ENCODE measurements at places on chromosomes 1 and 21.
A peak's percentile ranks its signal among the peaks of the same experiment; 100 is the strongest.

- ATAC-seq: no peak
These were observed 7.6 kb upstream of the CDCP2 start for GRCh38 chr1:54160351-54160750.

GRCh38 chr1:209208648-209209047, 374.9 kb upstream of the CAMK1G start:
- ATAC-seq: no peak

GRCh38 chr1:48803474-48803873, 26.8 kb upstream of the BEND5 start:
- ATAC-seq: no peak

DNA sequence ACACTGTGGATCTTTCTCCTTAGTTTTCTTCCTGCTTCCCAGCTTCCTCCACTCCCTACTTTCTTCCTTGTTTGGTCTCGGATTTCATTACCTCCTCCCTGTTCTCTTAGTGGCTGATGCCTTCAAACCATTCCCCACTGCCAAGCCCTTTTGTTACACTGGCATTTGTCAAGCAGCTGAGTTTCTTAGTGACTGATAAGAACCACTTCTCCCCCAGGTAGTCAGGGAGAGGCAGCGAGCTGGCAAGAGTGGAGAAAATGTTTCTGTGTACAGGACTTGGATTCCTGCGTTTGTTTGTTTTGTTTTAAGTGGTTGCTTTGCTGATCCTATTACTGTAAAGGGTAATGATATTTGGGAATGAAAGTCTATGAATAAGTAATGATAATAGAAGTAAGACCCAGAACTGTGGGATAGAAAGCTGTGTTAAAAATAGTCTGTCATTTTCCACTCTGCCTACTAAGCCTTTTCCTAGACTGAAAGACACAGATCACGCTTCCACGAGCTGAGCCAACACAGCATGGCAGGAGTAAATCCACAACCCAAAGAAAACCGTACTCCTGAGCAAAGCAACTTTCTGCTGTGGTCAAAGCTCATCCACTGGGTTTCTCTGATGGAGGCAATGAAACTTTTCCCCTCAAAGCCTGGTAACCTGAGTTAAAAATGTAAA, 10.1 kb upstream of the SERTAD4 start:
- ATAC-seq: peak; percentile 93

DNA sequence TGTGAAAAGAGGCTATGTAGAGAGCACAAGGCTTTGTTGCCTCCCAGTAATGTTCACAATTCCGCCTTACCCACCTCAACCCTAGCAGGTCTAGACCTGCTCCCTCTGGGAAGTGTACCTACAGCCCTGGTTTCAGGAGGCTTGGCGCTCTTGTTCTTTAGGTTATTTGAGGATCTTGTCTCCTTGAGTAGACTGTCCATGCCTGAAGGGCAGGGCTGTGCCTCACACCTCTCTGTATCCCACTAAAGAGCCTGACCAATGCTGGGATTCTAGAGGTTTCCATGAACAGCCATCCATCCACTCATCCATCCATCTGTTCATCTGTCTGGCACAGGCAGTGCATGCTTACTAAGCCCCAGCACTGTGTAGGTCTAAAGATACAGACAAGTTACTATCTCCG, 1.0 kb downstream of the RAB7B start:
- no peak for ATAC-seq

GRCh38 chr1:47901001-47901575, 96.1 kb downstream of the TRABD2B start:
- ATAC-seq: no peak

DNA sequence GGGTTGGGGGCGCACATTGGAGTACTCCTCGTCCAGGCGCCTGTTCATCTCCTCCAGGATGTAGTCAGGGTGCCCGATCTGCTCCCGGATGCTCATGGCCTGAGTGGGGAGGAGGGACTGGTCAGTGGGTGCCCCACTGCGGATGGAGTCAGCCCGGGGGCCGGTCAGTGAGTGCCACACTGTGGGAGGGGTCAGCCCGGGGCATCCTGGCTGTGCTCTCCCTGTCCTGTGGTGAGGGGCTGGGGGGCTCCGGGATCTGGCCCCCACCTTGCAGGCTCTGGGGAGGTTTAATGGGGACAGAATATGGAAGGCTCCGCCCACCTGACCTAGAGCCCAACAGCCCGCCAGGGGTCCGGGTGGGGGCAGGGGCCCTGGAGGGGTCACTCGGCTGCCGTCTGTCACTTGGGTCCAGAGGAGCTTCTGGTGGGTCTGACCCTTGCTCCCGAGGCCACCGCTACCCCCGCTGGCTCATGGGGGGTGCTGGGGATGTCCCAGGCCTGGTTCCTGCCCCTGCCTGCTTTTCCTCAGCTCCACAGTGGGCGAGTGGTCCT, 8.8 kb downstream of the PRXL2B start:
- no peak for ATAC-seq

- ATAC-seq: no peak
These were observed 27.0 kb upstream of the SDHB start for GRCh38 chr1:17080880-17081279.

- ATAC-seq: peak; percentile 51
These were observed 7.9 kb downstream of the CSTB start for GRCh38 chr21:43767984-43768867.

DNA sequence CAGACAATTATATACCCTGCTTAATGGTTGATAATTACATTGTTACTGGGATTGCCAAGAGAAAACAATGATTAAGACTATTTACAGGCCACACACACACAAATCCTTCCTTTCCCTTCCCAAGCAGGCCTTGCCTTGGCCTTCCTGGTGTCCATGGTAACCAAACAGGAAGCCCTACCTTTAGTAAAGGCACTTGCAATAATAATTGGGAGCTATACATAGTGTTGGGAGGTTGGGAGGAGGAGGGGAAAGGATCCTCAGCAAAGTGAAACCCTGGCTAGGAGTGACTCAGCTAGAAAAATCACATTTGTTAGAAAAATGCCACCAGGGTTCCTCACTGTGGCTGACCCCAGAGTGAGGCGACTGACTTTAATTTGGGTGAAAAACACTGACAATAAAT, 122.3 kb upstream of the ADAR start:
- peak; percentile 50 for ATAC-seq

GRCh38 chr1:9615316-9616063, 26.8 kb downstream of the TMEM201 start:
- peak; percentile 80 for ATAC-seq

GRCh38 chr1:191618181-191618580, 540.1 kb upstream of the RGS18 start:
- no peak for ATAC-seq

DNA sequence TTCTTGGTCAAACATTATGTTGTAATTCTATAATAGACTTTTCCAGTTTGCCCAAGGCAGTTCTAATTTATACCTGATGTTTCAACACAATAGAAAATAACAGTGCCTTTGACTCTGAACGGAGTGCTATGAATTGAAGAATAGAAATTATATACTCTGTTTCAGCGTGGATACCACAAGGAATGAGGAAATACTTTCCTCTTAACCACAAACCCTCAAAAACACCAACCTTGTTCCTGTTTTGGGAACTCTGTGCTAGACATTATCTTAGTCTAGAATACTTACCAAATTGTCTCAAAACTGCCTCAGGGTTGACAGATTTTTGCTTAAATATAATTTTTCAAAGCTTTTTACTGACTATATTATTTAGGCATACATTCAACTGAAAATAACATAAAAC, 1629.3 kb downstream of the MRPL39 start:
- no peak for ATAC-seq

DNA sequence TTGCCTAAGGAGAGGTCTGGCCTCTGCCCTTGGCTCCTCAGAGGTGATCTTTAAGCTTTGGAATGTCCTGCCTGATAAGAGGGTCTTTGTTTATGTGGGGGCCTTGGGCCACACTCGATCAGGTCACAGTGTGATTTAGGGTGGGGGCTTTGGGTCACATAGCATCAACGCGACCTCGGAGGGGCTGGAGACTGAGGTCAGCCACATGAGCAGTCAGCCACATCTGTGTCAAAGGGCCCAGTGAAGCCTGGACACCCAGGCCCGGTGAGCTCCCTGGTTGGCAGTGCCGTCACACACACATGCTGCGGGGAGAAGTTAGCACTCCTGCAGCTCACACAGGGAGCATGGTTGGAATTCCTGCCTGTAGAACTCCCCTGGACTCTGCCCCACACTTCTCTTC, 345.0 kb downstream of the NPHP4 start:
- no peak for ATAC-seq

DNA sequence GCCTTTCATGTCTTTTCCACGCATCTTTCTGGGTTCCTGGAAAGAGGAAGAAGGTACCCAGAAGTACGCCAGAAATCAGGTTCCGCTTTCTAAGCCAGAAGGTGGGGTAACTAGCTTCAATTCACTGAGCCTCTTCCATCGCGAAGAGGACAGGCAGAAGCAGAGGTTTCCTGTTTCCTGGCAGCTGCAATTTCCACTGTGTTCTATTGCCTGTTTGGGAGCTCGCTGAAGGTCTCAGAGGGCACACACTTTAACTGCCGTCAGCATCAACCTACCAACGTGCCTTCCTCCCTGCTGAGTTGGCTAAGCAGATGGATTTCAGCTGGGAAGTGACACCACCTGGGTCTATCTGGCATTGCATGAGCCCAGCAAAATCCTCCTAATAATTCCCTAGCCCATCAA, 10.0 kb downstream of the NCF2 start:
- ATAC-seq: peak; percentile 57

DNA sequence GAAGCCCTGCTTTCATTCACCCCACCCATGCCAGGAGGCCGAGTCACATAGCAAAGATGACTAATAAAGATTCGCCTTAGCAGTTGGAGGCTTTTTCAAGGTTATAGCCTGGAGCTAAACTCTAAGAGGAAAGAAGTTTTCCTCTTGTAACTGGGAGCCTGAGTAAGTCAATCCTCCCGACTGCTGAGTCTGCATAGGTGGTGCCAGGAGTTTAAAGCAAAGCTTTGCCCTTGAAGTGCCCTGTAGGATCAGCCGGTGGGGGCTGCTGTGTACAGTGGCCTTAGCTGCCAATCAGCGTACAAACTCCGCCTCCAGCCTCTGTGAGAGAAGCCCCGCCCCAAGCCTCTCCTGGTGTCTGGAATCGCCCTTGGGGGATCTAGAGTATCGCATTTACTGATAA, 147.5 kb upstream of the SPATA6 start:
- peak; percentile 63 for ATAC-seq

DNA sequence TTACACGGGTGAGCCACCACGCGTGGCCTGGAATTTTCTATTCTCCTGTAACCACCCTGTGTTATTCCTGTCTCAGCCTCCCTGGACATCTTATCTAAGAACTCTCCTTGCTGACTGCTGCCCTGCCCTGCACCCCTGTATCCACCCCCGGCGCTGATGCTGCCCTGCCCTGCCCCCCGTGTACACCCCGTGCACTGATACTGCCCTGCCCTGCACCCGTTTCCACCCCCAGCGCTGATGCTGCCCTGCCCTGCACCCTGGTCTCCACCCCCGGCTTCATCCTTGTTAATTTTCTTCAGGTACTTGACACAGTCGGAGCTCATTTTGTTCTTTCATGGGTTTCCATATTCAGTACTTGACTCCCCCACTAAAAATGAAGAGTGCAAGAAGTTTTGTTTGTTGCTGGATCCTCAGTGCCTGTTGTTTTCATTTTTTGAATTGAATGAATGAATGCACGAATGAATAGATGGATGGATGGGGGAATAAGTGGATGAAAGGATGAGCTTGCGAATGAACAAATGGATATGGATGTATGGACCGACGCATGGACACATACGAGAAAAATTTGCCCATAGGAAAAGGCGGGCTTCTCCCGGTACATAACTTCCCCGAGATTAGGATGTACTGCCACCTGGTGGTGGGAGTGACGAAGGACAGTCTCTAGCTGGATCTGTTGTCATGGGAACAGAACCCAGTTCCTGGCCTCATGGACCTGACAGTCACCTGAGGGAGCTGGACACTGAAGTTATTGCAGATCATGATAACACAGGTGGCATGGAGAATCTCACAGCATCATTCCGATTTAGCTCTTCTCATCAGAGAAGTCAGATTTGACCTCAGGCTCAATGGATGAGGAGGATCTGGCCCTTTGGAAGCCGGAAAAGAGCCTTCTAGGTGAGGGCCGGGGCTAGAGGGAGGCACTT, 14.9 kb downstream of the AADACL4 start:
- ATAC-seq: peak; percentile 96

Measured in SK-N-SH treated with all-trans-retinoic acid at 6 μM for 48 hours (cell line).